ENCODE measurements at places on chromosomes 6 and 20. TPM values are rescaled to one million over a fixed set of nuclear protein-coding genes. Genes with fewer than 3 reads are reported as not detected.

Gene RAMACL
- 3.3 TPM for total RNA-seq

Gene RAD21L1
- total RNA-seq = not detected

Gene PRICKLE4
- not detected for total RNA-seq

Gene HSPA1L
- total RNA-seq = 0.29 TPM

DNA sequence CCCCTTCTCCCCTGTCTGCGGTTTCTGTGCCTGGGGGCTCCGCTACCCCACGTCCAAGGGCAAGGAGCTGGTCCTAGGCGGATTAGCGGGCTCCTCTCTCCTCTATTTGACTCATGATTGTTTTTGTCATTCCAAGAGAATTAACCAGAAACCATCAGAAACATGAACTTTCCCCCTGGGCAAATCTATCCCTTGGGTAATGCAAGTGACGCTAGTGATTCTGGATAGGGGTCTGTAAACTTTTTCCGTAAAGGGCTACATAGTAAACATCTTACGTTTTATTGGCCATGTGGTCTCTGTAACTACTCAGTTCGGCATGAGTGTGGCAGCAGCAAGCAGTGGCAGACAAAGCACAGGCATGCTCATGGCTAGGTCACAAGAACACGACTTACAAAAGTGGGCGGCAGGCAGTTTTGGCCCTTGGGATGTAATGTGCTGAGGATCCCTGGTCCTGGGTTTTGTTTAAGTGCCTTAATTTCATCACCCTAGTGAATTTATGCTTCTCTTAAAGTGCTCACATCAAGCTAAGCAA is 654 bp downstream of the CST11 start:
- DNase-seq = no peak

DNA sequence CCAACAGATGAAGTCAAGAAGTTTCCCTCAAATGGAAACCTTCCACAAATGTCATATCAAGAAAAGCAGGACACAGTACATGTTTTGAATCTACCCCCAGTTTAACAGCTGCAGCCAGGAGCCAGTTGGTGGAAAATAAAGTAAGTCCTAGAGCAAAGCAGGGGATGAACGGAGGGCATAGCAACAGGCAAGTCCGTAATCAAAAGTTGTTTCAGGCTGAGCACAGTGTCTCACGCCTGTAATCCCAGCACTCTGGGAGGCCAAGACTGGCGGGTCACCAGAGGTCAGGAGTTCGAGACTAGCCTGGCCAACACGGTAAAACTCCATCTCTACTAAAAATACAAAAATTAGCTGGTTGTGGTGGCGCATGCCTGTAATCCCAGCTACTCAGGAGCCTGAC is 2.4 kb upstream of the SALL4 start:
- DNase-seq = no peak

DNA sequence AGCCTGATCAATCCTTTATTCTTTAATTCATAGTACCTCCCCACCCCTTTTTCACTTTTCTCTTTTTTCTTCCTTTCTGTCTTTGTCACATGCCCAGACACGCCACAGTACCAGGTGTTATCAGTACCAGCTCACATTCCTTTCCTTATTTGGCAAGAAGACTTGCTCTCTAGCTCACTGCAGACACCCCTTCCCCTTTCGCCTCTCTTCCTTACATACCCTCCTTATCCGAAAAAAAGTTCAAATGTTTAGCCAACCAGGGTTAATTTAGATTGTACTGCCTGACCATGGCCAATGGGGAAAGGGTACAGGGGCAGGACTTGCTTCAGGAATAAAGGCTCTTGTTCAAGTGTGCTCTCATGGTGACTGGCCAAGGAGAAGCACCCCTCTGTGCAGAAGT is 9.3 kb upstream of the SIRPB2 start:
- no peak for DNase-seq

DNA sequence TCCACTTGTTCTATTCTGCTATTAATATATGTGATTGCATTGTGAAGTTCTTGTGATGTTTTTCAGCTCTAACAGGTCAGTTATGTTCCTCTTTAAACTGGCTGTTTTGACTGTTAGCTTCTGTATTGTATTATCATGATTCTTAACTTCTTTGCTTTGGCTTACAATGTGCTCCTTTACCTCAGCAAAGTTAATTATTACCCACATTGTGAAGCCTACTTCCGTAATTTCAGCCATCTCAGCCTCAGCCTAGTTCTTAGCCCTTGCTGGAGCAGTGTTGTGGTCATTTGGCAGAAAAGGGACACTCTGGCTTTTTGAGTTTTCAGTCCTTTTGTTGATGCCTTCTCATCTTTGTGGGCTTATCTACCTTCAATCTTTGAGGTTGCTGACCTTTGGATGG is 440.2 kb downstream of the TBC1D32 start:
- no peak for DNase-seq

GRCh38 chr6:19102936-19103335 is 715.8 kb downstream of the RNF144B start:
- no peak for DNase-seq

GRCh38 chr6:89281779-89282246 is 33.3 kb downstream of the GABRR2 start:
- no peak for DNase-seq

DNA sequence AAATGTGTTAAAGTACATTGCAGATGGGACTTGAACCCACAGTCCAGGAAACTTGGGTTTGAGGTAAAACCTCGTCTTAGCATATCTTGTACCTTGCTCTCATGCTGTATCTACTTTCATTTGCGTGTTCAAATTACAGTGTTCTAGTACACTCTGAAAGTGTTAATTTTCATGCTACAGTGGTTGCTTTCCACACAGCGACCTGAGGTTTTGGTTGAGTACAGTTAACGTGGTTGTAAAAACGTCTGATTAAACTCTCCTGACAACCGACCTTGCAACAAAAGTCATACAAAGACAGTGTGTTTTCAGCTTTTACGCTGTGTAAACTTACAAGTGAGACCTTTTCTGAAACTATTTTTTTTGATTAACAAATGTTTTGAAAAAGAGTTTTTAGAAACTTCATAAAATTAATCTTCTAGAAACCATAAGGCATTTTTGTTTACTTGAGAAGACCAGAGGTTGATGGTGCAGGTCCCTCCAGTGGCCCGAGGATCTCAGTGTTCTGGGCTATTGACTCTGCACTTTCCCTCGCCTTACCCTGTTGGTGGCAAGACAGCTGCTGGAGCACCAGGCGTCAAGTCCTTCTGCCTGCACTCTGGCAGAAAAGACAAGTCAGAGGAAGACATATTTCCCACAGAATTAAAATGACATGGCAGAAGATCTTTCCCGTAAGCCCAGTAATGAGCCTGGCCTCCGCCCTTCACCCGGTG is 334.0 kb downstream of the THBS2 start:
- DNase-seq = no peak

DNA sequence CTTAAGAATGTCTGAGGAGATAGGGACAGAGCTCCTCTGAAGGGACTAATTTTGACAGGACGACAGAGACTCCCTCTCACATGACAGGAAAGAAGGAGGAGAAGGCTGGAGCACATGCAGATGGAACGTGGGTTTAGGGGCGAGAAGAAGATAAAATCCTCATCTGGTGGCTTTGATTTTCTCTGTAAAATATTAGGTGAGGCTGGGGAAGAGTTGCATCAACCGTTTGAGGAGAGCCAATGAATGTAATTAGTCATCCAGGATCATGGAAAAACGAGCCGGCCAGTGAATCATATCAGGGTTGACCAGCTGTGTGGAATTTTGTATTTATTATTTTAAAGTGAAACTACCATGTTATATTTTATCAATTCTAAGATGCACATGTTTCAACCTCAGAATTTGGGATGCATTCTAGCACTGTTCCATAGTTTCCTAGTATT is 46.9 kb upstream of the ADGRF4 start:
- no peak for DNase-seq

GRCh38 chr20:57600320-57601210 is 19.7 kb downstream of the ZBP1 start:
- peak; percentile 97 for DNase-seq

DNA sequence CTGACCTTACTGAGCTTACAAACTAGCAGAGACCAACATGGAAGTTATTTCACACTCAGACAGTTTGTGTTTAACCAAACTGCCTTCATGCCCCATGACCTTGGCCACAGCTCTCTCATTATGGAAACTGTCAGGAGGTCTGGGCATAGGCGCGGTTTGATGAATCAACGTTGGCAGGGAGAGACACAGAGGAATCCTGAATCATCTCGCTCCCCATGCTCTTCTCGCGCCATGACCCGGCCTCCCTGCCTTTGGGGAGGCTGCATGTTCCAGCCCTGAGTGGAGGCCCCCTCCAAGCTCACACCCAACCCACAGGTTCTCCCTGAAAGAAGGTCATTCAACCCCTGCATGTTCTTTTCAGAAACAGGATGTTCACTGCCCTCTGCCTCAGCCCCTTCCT is 15.9 kb upstream of the GDAP1L1 start:
- no peak for DNase-seq

GRCh38 chr6:56009636-56010035 is 134.2 kb upstream of the BMP5 start:
- DNase-seq = peak; percentile 69

DNA sequence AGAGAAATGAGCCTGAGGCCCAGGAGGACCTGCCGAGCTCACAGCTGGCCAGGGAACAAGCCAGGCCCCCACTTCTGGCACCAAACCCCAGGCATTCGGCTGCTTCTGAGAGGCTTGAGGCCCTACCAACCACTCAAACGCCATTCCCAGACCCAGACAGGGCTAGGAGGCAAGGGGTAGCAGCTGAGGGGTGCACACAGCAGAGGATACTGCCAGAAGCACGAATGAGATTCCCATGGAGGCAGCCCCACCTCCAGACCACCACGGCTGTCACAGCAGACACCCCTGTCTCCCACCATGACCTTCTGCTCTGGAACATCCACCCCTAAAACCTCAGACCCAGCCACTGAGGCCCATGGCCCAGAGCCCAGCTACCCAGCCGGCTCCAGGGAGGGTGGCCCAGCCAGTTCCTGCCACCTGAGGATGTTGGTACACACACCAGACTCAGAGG is 36.1 kb downstream of the NTSR1 start:
- DNase-seq = peak; percentile 58

DNA sequence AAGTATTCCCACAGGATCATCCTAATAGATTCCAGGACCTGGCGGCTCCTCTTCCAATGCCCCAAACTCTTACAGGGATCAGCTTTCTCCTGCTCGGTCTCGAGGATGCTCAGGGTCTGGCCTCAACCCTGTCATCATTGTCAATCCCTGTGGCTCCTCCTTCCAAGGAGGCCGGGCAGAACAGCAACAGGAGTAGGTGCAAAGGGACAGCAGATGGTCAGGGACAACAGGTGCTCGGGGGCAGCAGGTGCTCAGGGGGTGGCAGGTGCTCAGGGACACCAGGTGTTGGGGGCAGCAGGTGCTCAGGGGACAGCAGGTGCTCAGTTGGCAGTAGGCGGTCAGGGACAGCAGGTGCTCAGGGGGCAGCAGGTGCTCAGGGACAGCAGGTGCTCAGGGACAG is 84.8 kb downstream of the TTLL2 start:
- DNase-seq = no peak

GRCh38 chr6:47752801-47753200 is 29.0 kb upstream of the OPN5 start:
- DNase-seq = no peak

- peak; percentile 83 for DNase-seq
These were observed 905 bp upstream of the SLC12A5 start for GRCh38 chr20:46028110-46028509.

DNA sequence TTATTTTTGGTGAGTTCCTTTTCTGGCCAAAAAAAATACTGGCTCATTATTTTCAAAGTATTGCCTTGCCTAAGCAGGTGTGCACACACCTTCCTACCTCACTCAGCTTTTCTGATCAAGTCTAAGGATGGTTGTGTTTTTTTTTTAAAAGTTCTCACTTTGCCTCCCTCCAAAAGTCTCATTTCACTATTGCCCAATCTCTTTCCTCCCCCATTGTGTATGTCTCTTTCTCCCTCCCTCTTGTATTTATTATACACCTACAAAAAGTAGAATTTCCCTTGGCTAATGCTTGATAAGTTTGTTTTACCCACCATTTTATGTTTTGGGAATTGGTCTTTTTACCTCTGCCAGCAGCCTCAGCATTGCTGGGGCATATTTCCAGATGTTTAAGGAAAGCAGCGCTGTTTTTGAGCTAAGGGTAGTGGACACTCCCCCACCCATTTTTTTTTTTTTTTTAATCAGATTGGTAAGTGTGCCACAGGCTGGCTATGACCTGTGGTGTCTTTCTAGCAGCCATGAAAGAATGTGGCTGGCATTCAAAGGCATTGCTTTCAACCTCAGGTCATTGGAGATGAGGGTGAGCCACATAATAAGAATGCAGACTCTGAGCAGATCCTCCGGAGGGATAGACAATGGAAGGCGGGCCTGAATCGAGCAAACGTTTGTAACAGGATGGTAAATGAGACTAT is 668.6 kb downstream of the UTRN start:
- DNase-seq = peak; percentile 75
